CD4-positive, alpha-beta T cell treated with Interferon alpha-2 for 1 hour (primary cell): ENCODE measurements at places on chromosomes 7 and 10.

- DNase-seq = no peak
Measured at GRCh38 chr7:131952365-131952764, 395.9 kb upstream of the PODXL start.

DNA sequence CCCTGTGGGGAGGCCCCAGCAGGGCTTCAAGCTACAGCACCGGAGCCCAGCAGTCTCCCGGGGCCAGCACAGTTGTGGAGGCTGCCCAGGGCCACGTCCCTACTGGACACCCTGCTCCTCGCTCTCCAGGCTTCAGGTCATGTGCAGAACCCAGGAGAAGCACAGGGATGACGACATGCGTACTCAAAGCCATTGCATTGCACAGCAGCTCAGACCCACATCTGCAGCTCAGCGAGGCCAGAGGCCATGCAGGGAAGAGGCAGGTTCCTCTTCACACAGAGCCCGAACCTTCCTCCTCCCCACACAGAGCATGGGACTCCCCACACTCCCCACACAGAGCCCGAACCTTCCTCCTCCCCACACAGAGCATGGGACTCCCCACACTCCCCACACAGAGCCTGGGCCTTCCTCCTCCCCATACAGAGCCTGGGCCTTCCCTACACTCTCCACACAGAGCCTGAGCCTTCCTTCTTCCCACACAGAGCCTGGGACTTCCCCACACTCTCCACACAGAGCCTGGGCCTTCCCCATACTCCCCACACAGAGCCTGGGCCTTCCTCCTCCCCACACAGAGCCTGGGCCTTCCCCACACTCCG lies 12.3 kb downstream of the CFAP46 start:
- DNase-seq = no peak

GRCh38 chr7:155532792-155533119 lies 13.6 kb downstream of the CNPY1 start:
- DNase-seq = no peak

- no peak for DNase-seq
Measured at GRCh38 chr7:134004829-134005505, 122.2 kb upstream of the LRGUK start.

GRCh38 chr7:117715784-117716445 lies 157.3 kb downstream of the CTTNBP2 start:
- no peak for DNase-seq

GRCh38 chr7:17315974-17316373 lies 17.5 kb downstream of the AHR start:
- DNase-seq = no peak

DNA sequence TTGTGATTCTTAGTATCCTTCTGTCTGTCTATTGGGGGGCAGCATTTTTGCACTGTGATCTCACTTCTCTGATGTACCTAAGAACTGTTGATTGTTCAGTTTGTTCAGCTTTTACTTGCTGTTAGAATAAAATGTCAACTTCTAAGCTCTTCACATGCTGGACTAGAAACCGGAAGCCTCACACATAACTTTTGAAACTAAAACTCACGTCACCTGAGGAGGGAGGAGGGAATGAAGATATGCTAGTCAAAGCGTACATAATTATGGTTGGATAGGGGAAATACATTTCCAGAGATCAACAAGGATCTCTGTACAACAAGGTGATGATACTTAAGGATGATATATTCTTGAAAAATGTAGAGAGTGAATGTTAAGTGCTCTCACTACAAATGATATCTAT lies 609.7 kb downstream of the INHBA start:
- DNase-seq = no peak

DNA sequence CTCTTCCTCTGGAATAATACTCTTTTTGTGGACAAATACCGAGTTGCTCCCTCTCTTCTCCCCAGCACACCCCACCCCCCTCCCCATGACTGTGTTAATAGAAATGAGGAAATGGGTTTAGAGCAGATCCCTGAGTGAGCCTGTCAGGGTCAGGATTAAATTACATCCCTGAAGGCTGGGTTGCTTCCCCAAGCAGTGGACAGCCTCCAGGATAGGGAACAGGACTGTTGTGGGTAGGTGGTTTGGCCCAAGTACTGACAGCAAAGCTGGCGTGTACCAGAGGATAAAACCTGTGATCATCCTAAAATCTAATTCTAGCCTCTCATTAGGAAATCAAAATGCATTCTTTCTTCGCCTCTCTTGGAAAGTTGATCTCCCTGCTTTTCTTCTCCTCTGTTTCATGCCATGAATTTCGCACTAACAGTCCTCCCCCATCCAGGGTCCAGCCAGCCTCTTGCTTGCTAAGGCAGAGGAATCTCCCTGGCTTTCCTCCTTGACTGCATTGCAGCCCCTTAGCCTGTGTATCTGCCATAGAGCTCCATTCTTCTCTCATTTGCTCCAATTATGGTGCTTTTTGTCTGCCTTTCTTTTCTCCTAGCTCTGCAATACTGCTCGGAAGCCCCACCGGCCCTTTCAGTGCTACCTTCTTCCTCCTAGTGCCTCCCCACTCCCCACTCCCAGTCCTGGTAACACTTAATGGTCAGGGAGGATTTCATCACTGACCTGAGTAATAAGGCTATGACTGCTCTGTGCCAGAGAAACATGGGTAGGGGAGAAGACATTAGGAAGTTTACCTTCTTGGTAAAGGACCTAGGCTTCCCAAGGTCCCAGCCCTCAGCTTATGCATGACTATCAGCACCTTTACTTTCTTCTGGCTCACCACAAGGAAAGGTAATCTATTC lies 8.4 kb downstream of the LRRC4 start:
- no peak for DNase-seq

- DNase-seq = no peak
Measured at GRCh38 chr10:89651205-89651915, 6.3 kb upstream of the PANK1 start.

DNA sequence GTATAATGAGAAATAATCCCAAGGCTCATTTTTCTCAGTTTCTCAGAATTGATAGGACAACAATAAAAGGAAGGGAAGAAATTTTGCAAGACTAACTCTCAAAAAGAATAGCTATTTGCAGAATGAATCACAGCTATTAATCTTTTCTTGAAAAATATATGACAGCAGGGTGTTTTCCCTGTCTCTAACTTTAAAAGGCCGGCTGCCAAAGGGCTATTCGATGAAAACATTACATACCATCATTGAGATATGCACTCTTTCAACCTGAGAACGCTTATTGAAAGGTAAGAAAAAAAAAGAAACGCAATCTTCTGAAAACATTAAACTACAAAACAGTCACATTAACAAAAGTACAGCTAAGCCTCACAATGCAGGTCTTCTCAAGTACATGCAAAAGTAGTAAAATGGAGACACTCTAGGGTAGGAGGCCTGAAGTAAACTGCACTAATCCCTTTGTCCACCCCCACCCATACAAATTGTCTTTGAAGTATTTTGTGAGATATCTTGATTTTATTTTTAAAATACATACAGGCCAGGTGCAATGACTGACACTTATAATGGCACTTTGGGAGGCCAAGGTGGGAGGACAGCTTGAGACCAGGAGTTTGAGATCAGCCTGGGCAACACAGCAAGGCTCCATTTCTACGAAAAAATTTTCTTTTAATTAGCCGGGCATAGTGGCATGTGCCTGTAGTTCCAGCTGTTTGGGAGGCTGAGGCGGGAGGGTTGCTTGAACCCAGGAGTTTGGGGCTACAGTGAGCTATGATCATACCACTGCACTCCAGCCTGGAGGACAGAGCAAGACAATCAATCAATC lies 83.0 kb downstream of the PARD3 start:
- DNase-seq = no peak

- no peak for DNase-seq
Measured at GRCh38 chr10:25820874-25821273, 113.2 kb upstream of the MYO3A start.

- peak; percentile 0 for DNase-seq
Measured at GRCh38 chr7:80095545-80095944, 39.1 kb upstream of the GNAI1 start.

DNA sequence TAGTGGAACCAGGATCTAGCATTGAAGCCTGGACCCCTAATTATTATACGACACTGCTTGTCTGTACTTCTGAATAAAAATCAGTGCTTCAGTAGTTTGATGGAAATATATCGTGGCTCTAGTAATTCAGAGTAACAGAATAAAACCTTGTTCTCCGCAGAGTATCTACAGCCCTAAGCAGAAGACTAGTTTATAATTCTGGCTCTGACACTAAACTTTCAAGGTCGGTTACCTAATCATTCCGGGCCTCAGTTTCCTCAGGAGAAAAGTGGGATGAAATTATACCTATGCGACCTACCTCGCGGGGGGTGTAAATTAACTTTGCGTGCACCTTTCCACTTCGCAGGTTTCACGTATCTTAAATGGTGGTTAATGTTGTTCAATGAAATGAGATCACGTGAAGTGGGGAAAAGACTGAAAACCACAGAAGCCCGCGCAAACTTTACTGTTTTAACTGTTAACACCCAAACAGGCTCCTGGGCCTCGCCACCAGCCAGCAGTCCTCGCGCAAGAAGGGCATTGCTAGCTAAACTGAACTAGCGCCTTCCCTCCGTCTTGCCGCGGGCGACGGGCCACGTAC lies 615 bp downstream of the THAP5 start:
- no peak for DNase-seq

- DNase-seq = no peak
Measured at GRCh38 chr7:131591687-131592319, 35.4 kb upstream of the PODXL start.

DNA sequence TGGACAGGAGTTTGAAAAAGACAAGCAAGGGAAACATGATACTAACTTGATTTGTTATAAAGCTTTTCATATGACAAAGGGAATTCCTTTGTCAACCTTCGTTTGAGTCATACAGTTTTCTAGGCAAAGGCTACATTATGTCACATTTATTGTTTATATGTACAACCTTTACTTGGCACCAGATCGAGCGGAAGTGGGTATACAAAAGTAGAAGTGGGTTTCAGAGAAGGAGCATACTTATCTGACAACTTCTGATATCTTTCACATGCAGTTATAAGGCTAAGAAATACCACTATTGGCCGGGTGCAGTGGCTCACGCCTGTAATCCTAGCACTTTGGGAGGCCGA lies 11.0 kb downstream of the STMP1 start:
- DNase-seq = no peak

DNA sequence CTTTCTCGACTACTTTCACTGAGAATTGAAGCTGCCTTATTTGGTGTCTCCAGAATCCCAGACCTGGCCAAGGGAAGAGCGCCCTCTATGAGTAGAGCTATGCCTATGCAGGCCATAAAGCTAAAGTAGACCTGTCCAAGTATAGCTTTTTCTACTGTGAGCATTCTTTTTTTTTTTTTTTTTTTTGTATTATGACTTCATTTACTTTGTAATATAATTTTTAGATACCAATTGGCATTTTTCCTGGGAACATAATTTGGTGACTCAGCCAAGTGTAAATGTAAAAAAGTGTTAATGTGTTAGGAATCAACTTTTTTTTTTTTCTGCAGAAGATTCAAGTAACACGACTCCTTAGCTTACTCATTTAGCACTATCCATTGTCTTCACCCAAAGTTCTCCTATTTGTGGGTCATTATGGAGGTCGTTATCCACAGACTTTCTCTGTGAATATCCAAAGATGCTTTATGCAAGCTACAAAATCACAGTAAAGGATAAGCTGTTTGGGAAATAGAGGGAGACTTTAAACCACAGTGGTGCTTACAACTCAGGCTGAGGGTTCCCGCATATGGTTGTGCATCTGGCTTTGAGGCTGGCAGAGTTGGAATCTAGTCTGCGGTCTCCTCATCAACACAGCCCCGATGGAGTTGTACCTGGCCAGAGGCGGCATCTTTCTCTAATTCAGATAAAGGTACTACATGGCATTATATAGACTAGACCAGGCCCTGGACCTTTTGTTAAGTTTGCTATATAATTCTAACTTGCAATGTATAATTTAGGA lies 1040.2 kb upstream of the SORCS1 start:
- no peak for DNase-seq

GRCh38 chr10:6647811-6648526 lies 67.9 kb upstream of the PRKCQ start:
- DNase-seq = peak; percentile 81

DNA sequence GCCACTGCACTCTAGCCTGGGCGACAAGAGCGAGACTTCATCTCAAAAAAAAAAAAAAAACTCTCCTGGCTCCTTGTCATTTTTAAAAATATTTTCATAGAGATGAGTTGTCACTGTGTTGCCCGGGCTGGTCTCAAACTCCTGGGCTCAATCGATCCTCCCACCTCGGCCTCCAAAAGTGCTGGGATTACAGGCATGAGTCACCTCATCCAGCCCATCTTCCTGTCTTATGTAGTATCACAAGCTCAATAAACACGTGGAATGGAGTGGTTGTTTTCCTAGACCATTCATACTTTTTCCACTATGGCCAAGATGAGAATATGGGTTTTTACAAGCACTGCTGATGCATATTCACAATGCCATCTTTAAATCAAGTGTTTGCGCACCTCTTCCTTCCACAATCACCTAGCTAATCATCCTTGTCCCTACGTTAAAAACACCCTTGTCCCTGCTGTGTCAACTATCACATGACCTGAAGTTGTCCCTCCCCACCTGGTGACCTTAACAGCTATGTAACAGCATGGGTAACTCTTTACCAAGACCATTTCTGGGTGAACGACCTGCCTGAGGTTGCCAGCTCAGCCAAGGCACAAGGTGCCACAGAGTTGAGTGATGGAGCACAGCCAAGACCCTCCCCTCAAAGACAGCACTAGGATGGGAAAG lies 21.3 kb downstream of the DLG5 start:
- DNase-seq = no peak

DNA sequence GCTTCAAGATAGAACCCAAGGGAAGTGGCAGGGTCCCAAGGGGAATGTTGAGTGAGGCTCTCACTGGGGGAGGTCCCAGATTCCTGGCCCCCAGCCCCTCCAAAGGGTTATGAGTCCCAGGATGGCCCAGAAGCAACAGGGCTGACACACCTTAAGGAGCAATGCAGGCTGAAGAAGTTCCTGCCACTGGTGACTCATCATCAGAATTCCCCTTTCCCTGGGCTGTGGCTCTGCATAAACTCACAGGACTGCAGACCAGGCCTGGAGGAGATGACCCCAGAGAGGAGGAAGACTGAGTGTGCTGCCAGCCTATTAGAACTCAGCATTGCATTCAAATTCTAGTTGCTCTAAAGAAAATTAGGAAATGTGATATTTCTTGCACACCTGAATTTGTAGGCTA lies 126.7 kb downstream of the DPP6 start:
- no peak for DNase-seq

GRCh38 chr10:6202098-6202683 lies 541 bp upstream of the PFKFB3 start:
- DNase-seq = no peak

GRCh38 chr10:82213784-82214183 lies 338.8 kb downstream of the NRG3 start:
- no peak for DNase-seq

DNA sequence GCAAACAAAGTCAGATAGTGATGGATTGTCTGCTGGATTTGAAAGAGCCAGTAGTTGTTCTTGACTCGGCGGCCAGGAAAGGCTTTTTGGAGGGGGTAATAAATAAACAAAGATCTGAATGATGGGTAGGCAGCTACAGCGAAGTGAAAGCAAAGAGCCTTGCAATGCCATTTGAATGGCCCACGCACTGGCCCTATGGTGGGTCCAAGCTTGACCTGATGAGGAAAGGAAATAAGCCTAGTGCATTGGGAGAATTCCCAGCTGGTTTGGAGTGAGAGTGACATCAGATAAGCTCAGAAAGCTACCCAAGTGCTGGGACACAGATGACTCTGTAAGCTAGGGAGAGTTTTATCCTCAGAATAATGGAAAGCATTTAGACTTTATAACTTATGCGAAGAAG lies 365.2 kb downstream of the PLXDC2 start:
- DNase-seq = no peak

- no peak for DNase-seq
Measured at GRCh38 chr7:36047091-36047658, 105.9 kb upstream of the EEPD1 start.
